ENCODE measurements at places on chromosomes 6 and 20. TPM values are rescaled to one million over a fixed set of nuclear protein-coding genes. Genes with fewer than 3 reads are reported as not detected.

DNA sequence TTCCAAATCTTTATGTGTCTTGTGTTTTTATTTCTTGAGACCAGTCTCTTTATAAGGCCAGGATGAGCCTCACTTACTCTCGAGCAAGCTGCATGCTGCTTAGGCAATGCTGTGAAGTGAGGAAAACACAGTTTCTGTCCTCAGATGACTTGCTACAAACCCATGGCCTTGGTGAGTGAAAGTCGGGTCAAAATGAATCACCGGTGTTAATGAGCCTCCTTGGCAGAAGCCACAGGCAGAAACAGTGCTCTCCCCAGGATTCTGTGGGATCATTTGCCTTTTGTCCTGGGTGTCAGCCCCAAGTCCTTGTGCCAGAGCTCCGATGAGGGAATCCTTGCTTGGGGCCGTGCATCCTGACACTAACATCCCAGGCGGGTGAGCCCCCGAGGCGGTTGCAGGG lies 482.5 kb downstream of the QKI start:
- no peak for DNase-seq

DNA sequence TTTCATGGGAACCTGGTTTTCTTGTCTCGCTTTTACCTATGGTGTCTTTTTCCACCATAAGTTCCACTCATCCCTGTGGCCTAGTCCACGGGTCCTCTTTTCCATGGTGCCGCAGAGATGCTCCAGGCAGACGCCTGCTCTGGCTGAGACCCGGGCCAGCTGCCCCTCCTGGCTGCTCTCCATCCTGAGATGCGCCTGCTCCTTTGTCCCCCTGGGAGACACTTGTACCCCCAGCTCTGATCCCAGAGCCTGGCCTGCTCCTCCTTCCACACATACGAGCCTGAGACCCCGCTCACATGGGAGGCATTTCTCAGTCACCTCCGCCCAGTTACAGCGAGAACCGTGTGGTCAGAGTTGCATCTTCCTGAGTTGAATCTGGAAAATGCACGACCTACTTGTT lies 29.6 kb downstream of the RNASET2 start:
- DNase-seq, result no peak

GRCh38 chr6:3289664-3290055 lies 30.9 kb downstream of the PSMG4 start:
- no peak for DNase-seq

DNA sequence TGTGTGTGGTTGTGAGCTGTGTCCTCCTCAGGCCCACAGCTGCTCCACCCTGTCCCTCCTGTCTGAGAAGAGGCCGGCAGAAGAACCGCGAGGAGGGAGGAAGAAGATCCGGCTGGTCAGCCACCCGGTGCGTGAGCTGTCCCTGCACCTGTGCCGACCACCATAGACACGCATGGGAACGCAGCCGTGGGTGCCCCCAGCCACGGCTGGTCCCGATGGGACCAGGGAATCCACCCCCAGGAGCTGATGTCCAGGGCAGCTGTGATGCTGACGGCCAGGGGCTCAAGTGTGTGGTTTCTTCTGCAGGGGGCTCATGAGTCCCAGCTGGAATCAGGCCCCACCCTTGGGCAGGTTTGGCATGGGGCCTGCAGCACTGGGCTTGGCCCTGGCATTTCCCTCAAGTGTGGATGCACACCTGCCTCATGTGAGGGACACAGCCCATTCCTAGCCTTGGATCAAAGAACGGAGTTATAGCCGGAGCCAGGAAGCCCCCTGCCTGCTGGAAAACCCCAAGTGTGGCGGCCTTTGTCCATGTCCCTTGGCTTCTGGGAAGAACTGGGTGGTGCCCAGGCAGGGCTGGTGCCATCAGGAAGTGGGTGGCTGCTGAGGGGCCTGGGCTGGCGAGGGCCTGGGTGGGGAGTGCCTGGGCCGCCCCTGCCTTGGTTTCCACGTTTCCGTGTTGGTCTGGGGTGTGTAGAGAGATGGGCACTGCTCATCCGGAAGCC lies 4.6 kb upstream of the TNFRSF6B start:
- DNase-seq, result no peak

DNA sequence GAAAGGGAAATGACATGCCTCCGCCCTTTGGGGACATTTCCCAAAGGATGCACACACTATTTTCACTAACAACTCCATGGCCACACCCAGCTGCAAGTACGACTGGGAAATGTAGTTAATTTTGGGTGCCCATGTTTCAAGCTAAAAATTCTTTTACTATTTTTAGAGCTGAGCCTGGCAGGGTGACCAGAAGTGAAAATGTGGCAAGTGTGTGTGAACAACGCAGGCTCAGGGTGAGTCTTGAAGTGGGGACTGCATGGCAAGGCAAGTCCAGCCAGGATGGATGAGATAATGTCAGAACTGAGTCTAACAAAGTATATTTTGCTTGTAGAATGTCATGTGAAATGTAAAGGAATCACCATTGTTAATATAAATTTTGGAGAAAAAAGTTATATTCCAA lies 17.0 kb upstream of the CD109 start:
- DNase-seq, result no peak

DNA sequence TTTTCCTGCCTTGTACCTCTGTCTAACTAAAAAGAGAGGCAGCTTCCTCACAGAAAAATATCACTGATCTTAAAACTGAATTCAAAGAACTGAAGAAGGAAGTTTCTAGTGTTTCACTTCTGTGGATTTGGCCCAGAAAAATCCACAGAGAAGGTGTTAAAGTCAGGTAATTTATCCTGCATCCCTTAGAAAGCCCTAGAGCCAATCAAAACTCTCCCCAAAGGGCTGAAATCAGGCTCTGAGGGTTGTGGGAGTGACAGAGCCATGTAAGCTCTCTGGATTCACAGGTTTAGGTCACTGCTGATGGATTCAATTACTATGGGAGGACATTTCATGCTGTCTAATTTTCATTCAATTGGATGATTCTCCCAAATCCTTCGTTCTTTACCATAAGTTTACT lies 152.3 kb downstream of the OR2B2 start:
- no peak for DNase-seq

DNA sequence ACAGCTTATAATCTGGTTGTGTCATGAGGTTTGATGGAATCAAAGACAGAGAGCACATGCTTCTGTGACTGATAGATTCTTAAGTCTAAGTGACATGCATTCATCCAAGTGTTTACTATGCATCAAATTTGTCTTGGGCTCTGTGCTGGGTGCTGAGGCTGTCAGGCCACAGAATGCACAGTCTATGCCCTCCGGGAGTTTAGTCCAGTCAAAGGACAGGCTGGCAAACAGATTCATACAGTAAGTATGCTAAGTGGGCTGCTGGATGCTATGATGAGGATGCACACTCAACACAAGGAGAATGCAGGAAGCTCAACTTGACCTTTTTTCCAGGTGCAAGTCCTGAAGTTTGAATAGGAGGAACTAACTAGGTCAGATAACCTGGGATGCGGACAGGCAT lies 146.7 kb downstream of the UST start:
- no peak for DNase-seq

DNA sequence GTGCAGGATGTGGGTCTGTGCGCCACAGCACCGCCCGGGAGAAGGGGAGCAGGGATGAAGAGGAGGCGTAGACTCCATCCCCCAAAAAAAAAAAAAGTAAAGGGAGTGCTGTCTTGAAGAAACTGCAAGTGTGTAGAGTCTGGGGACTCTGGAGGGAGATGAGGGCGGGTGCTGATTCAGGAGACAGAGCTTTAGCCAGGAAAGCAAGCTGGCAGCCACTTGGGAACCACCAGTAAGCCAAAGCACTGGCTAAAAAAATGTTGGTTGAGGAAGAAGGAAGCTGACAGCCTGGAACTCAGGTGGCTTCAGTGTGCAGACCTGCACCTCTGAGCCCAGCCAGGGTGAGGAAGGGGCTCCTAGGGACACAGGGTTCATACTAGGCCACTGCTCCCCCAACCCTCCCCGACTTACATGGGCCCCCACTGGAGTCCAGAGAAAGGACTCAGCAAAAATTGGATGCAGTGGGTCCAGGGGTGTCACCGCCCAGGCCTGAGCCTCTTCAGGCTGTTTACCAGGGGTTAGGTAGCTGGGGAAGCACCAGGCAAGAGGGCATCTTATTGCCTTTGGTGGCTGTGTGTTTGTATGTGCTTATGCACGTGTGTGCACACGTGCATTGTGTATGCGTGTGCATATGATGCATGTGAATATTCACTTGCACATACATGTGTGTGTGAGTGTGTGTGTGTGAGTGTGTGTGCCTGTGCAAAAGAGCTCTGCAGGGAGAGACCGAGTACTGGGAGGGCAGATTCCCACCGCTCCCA lies 153.5 kb upstream of the MLN start:
- DNase-seq, result no peak

GRCh38 chr6:90184334-90185298 lies 112.0 kb downstream of the BACH2 start:
- DNase-seq, result no peak

DNA sequence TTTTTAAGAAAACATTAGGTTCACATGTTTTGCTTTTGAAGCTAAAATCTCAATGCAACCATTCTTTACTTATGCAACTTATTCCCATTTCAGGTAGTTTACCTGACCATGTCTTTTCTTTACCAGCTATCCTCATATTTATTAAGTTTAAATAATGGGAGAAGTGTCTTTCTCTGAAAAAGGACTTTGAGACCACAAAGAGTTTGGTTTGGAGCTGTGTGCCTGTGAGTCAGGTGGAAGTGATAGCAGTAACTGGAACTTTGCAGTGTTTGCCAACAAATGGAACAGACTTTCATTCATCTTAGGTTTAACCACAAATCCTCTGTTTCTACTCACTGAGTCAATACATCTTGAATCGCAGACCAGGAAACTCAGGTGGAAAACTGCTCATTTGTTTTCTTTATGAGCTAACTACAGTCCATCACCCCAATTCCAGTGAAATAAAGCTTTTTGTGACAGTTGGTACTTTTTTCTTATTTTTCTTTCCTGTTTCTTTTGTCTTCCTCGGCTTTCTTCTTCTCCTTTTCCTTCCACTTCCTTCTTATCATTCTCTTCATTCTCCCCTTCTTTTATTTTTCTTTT lies 148.3 kb upstream of the RIN2 start:
- no peak for DNase-seq

DNA sequence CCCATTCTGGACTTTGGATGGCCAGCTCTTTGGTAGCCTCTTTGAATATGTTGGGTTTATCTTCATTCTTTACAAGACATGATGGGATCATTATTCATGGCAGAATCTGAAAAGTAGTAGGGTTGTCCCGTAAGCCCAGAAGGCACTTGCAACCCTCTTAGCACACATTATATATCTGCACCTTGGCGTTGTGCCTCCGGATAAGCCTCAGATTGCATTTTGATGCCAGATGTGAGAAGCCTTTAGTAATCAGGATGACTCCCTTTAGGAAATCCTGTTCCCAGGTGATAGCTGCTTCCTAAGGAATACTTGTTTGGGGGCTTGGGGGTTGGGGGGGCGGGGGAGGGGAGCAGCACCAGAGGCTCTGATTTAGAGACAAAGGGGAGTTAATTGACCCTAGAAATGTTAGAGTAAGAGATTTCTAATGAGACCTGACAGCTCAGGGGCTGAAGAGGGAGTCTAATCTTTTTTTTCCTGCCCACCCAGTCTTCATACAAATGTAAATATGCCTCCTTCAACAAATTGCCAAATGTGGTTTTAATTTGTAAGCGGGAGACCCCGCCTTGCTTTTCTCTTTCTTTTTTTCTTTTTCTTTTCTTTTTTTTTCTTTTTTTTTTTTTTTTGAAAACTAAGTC lies 55.1 kb downstream of the JAG1 start:
- DNase-seq, result no peak

- no peak for DNase-seq
Measured at GRCh38 chr6:40948570-40948969, 90.5 kb downstream of the UNC5CL start.

GRCh38 chr6:167932468-167933276 lies 64.8 kb upstream of the KIF25 start:
- no peak for DNase-seq

DNA sequence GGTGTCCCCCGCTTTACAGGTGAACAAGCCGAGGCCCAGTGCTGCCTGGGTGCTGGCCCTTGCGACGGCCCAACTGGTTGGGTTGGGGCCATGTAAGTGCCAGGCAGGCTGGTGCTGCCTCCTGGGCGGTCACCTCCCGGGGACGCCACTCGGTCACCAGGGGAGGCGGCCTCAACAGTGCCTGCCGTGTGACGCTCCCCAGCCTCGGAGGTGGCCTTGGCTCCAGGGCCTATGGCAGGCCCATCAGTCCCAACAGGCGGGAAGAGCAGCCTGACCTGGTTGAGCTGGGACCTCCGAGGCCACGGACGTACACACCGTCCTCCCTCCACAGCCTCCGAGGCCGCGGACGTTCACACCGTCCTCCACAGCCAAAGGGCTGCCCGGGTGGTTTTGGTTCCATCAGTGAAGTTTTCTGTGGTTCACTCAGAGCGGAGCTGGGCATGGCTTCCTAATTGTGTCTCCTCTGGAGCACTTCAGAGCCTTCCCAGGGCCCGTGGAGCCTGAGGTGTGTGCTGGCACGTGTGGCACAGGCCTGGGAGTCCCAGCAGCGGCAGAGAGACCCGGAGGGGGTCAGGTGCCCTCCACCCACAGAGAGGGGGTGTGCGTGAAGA lies 19.3 kb upstream of the SLCO4A1 start:
- DNase-seq, result no peak

DNA sequence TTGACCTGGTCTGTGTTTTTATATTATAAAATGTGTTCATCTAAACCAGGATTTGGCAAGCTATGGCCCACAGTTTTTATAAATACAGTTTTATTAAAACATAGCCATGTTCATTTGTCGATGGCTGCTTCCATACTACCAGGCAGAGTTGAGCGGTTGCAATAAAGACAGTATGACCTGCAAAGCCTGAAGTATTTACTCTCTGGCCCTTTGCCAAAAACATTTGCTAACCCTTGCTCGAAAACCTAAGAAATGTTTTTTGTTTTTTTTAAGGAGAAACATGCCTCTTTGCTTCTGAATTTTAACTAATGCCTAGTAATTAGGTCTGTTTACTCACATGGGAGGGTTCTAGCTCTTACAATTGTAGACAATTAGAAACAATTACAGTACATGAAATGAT lies 67.4 kb upstream of the SMIM28 start:
- no peak for DNase-seq

DNA sequence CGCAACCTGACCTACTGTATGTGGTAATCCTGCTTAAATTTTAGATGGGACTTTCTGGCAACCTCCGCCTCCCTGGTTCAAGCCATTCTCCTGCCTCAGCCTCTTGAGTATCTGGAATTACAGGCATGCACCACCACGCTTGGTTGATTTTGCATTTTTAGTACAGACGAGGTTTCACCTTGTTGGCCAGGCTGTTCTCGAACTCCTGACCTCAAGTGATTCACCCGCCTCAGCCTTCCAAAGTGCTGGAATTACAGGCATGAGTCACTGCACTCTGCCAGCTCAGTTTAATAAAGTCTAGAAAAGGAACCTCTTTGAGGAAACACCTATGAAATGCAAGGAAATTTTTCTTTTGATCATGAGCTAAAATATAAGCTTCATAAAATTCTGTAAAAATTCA lies 9.0 kb upstream of the PLCB4 start:
- no peak for DNase-seq

The TNNC2 gene
- not detected for total RNA-seq

The KCTD20 gene
- 71.5 TPM for total RNA-seq

The HLA-DQB2 gene
- 0.53 TPM for total RNA-seq

The PTPN1 gene
- 30.2 TPM for total RNA-seq

The MYCT1 gene
- total RNA-seq, result 15.6 TPM

The HLA-DRB1 gene
- 82.5 TPM for total RNA-seq

The SIGLEC1 gene
- 23.2 TPM for total RNA-seq

The TINAG gene
- total RNA-seq, result not detected

The CDH26 gene
- not detected for total RNA-seq
